RWPE2 (cell line): ENCODE measurements at places on chromosomes 13 and 19.
A peak's percentile ranks its signal among the peaks of the same experiment; 100 is the strongest.

GRCh38 chr19:4370418-4371041 lies 27.2 kb downstream of the MPND start:
- DNase-seq = peak; percentile 45

DNA sequence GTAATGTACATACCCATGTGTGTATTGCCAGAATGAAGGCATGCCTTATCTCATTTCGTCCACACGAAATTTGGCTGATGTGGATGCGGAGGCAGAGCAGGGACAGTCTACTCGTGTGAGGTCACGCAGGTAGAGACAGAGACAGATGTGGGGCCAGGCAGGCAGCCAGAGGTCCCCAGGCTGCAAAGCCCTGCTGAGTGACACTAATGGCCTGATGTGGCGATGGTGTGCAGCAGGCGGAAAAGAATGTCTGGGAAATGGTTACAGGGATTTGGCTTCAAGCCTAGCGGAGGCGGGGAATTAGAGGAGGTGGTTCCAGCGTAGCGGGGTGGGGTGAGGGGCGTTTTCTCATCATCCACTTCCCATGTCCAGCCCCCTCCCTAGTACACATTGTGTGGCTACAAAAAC lies 4.2 kb upstream of the IZUMO2 start:
- DNase-seq = no peak

- peak; percentile 61 for DNase-seq
Observed at GRCh38 chr13:76852986-76853385, 33.2 kb downstream of the KCTD12 start.

DNA sequence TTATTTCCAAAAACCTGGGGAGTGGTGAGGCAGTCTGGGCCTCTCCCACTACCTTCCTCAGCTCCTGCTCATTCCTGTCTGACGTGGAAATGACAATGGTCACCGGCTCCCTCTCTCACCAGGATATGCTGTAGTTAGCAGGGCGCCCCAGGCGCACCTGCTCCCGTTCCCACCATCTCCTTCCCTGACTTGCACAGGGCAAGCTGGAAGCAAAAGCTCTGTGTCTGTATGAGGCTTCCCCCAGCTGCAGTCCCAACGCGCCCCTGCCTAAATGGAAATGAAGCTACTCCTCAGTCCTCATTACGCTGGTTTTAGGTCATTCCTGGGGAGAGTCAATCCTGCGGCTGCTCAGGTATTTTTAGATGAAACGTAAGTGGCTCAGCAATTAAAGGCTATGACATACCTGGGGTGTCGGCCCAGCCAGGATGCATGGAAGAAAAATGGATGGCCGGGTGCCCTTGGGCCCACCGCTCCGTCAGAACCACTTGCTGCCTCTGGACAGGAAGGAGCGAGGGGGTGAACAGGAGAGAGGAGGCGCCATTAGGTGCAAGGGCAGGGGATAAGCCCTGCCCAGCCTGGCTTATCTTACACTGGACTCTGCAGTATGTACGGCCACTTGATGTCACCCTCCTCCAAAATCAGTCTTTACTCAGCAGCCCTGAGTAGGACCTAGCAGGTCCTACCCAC lies 32.4 kb downstream of the DHRS12 start:
- DNase-seq = no peak

- no peak for DNase-seq
Observed at GRCh38 chr19:33214596-33214995, 11.1 kb downstream of the SLC7A10 start.

GRCh38 chr19:1250437-1251260 lies 2.3 kb downstream of the MIDN start:
- no peak for DNase-seq

DNA sequence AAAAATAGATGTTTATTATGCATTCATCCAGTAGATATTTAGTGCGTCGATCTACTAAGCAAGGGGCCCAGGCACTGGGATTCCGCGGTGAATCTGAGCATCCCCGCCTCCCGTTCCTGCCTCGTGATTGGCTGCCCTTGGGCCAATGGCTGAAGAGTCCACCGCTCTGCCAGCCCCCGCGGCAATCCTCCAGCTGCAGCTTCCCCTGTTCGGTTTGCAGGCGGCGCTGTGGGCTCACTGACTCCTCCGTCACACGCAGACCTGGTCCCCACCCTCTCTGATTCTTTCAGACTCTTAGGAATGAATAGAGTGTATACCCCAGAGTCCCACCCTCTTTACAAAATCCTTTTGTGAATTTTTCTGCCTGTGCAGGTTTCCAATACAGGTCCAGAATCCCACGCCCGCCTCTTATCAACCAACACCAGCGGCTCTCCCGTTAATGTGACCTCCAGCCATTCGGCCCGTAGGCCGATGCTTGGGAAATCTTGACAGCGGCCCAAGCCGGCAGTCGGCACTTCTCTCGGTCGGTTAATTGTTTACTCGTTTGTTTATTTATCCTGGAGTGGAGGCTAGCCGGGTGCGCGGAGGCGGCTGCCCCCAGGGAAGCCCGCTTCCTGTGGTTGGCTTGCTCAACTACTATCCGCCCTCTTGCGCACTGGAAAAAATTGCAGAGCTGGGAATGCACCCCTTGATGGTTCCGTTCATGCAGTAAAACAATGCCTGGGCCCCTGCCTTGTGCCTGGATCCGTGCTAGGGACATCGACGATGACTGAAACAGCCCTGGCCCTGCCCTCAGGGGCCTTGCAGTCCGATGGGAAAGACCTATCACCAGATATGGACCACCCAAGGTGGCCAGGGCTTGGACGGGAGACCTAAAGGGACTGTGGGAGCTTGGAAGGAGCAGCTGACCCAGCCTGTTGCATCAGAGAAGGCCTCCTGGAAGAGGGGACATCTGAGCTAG lies 4.5 kb upstream of the ARHGAP35 start:
- DNase-seq = peak; percentile 96

- DNase-seq = no peak
Observed at GRCh38 chr13:109346060-109346459, 440.3 kb downstream of the IRS2 start.

DNA sequence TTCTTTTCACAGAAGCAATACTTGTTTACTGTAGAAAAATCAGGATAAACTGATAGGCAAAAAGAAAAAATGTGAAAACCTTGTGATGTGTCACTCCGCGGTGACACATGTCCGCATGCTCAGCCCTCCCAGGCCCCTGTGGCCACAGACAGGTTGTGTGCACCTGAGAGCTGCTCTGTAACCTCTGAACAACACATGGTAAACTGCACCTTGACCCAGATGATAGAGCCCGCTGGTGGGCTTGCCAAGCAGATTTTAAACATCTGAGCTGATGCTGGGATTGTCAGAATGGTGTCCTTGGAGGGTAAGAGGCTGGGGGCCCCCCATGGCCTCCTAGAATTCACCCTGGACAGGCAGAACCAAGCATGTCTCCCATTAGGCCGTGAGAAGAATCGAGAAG lies 33.8 kb downstream of the DHRS12 start:
- no peak for DNase-seq

DNA sequence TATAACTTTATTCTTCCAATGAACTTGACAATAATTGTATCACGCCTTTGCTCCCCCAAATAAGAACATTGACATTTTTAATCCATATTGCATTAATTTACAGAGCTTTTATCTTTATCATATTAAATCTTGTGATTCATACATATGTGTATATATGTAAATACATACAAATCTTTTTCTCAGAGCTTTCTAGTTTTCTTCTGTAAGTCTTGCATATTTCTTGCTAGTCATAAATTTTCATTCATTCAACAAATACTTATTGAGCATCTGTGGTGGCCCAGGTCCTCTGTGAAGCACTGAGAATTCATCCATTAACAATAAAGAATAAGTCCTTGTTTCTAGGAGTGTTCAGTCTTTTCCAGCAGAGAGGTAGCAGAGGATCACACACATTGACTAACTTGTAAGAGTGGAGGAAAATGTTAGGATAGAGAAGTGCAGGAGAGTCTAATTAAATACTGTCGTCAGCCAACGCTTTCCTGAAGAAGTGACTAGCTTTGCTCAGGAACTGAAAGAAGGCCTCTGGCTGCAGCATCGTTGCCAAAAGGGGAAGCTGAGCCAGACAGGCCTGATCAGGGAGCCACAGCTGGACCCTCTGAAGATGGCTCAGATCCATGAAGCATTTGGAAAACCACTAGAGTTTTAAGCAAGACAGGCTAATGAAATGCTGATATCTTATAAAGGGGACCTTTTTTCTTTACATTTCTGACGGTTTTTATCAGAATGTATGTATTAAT lies 38.6 kb upstream of the LAMP1 start:
- DNase-seq = no peak

GRCh38 chr13:72221276-72221962 lies 354.4 kb upstream of the DACH1 start:
- DNase-seq = no peak
